ENCODE measurements at places on chromosomes 3 and 15. TPM values are rescaled to one million over a fixed set of nuclear protein-coding genes. Genes with fewer than 3 reads are reported as not detected.

The TGM4 gene
- not detected for total RNA-seq

The ZNF280D gene
- 32.4 TPM for total RNA-seq

GRCh38 chr3:117892431-117892841 is 1142.2 kb downstream of the IGSF11 start:
- no peak for DNase-seq

The IMPDH2 gene
- total RNA-seq: 152 TPM

DNA sequence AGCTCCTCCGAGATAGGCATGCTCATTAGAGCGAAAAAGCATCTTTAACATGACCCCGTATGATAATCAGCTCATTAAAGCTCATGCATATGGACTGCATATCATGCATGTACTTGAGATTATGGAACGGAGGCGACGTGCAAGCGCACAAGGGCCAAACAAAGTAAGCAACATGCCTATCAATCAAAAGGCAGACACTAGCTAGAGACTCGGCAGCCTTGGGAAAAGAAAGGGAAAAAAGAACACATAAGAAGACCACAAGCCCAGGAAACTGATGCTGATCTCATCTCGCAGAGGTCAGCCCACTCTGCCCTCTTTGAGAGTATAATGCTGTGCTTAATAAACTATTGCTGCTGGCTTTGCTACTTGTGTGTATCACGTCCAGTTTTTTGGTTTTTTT is 2.6 kb upstream of the ACOX2 start:
- no peak for DNase-seq

The SAXO2 gene
- total RNA-seq: 0.56 TPM

DNA sequence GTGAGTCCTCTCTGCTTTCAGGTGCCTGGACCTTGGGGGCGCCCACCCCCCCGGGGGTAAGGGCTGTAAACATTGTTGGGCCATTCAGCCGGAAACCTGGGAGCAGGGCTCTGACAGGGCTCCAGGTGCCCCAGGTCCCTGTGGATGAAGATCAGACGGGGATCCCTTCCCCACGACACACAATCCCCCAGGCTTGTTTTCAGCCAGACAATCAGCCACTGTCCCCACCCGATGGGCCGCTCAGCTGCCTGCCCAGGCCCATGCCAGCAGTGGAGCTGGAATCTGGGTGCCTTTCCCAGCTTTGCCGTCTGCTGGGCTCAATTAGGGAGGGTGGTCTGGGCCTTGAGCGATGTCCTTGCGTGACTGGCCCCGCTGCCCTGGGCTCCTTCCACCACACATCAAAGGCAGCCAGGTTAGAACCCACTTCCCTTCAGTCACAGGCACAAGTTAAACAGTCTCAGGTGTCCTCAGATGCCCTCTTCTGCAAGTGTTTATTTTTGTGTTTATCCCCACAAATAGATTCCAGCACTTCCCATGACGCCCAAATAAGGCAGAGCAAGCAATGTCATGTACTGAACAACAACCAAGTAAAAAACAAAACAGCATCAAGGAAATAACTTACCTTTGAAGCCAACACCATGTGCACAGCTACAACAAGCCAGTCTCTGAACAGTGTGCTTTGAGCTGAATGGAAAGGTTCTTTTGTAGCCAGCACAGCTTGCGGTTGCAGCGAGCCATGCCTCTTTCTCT is 77.0 kb upstream of the ALDH1A3 start:
- DNase-seq: no peak

DNA sequence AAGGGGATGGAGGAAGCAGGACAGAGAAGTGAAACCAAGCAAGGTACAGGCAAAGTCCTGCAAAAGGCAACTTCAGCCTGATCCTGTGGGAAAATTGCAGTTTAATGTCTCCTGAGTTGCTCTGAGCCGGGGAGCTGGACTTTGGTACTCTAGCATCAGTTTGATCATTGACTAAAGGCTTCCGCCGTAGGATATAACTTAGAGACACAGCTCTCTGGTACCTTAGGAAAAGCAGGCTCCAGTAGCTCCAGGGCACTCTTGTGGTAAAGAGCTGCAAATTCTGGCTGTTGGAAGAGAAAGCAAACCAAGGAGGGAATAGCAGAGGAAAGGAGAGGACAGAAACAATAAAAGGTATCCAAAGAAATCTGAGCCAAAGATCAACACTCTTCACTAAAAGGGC is 521.1 kb downstream of the PLOD2 start:
- no peak for DNase-seq

- DNase-seq: no peak
Observed at GRCh38 chr3:17639765-17640164, 102.7 kb downstream of the TBC1D5 start.

GRCh38 chr15:40856746-40857145 is 12.9 kb downstream of the SPINT1 start:
- DNase-seq: no peak

The PRICKLE2 gene
- total RNA-seq: 0.09 TPM

Measured in T-cell (primary cell).